Smooth muscle cell of the coronary artery (primary cell): ENCODE measurements at places on chromosomes 1 and 21. TPM values are rescaled to one million over a fixed set of nuclear protein-coding genes. Genes with fewer than 3 reads are reported as not detected.

The NFIA gene
- 4.6 and 7.0 TPM in 2 replicates for total RNA-seq

The OR2T11 gene
- not detected in 2 replicates for total RNA-seq

The NOS1AP gene
- 0.08 TPM in 1 of 2 replicates, not detected in the other for total RNA-seq

The NR5A2 gene
- 0.23 TPM in 1 of 2 replicates, not detected in the other for total RNA-seq

The C1QB gene
- total RNA-seq = not detected in 2 replicates

The FMO1 gene
- total RNA-seq = 1.4 TPM in 1 of 2 replicates, not detected in the other

The S100A5 gene
- total RNA-seq = not detected in 2 replicates

The LORICRIN gene
- not detected in 2 replicates for total RNA-seq

The FMN2 gene
- 10.6 and 29.3 TPM in 2 replicates for total RNA-seq

The ZBTB8B gene
- total RNA-seq = 0.23 TPM in 1 of 2 replicates, not detected in the other

The FCRL4 gene
- not detected in 2 replicates for total RNA-seq

The UBQLN4 gene
- total RNA-seq = 4.1 and 14.1 TPM in 2 replicates

The PRCC gene
- 3.7 and 9.8 TPM in 2 replicates for total RNA-seq

The RBP7 gene
- 1.9 TPM in 1 of 2 replicates, not detected in the other for total RNA-seq

The FMO2 gene
- total RNA-seq = 6.2 and 9.0 TPM in 2 replicates

The RPTN gene
- total RNA-seq = 0.70 TPM in 1 of 2 replicates, not detected in the other

The CRNN gene
- total RNA-seq = not detected in 2 replicates

The SLC30A10 gene
- total RNA-seq = 0.08 TPM in 1 of 2 replicates, not detected in the other

The CTSS gene
- total RNA-seq = 5.0 and 7.0 TPM in 2 replicates

The SPRR1B gene
- total RNA-seq = not detected in 2 replicates

The KANK4 gene
- 0.08 TPM in 1 of 2 replicates, not detected in the other for total RNA-seq

The TTC13 gene
- total RNA-seq = 7.4 and 9.7 TPM in 2 replicates

The TSPEAR gene
- not detected in 2 replicates for total RNA-seq

The SLC1A7 gene
- 0.23 and 2.6 TPM in 2 replicates for total RNA-seq
